ENCODE measurements at places on chromosomes 13 and 19.

DNA sequence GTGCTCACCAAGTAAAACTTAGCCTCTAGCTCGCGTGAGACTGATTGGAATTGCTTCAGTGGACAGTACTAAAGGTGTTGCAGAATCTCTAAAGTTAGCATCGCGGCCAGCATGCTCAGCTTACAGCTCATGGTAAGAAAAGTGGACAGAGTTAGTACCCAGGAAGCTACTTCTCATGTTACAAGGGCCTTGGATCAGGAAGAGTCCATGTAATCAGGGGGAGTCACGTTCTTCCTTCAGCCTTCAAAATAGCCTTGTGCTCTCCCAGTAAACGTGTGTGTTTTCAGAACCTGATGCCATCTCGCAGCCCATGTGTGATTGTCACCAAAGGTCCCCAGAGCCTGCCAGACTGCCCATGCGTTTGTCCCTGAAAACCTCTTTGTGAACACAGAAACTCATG lies 195.8 kb upstream of the RNF113B start:
- DNase-seq = no peak

GRCh38 chr13:60662595-60662994 lies 265.6 kb downstream of the TDRD3 start:
- no peak for DNase-seq

DNA sequence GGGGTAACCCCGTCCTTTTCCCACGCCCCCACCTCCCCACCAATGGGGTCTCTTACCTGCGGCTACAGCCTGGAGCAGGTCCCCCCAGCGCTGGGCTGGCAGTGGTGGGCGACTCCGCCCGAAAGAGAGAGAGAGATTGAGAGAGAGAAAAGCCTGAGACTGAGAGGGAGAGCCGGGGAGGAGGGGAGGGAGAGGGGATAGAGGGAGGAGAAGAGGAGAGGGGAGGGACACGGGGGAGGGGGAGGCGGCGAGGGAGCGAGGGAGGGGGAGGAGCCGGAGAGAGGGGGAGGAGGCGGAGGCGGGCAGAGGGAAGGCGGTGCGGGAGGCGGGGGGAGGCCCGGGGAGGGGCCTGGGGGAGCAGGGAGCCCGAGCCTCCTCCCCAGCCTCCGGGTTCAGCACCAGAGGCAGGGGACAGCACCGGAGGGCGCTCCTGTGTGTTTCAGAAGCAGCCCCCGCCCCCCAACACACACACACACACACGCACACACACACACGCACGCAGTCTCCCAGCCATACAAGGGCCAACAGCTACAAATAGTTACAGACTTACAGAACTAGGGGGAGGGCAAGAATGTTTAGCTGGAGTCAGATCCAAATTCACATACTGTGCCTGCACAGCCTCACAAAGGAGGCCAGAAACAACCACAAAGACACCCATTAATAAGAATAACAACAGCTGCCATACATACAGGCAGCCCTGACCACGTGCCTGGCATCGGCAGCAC lies at the start of gene SLC8A2:
Gene SLC8A2 (minus strand): TSS at position 161 of the 725 bp plus-strand sequence. CDS start 5,490 bp downstream, outside the sequence.
- peak; percentile 89 for DNase-seq

GRCh38 chr19:44003461-44004009 lies 778 bp downstream of the ZNF230 start:
- no peak for DNase-seq

- DNase-seq = no peak
Measured at GRCh38 chr19:9971166-9971897, 35.0 kb upstream of the OLFM2 start.

GRCh38 chr19:46404753-46405468 lies 8.5 kb downstream of the CCDC8 start:
- no peak for DNase-seq

GRCh38 chr19:37309834-37310575 lies 60.9 kb upstream of the ZNF527 start:
- DNase-seq = peak; percentile 37

GRCh38 chr13:40194224-40194806 lies 472.1 kb downstream of the FOXO1 start:
- no peak for DNase-seq

GRCh38 chr13:83007226-83007625 lies 875.0 kb downstream of the SLITRK1 start:
- peak; percentile 8 for DNase-seq

GRCh38 chr13:91661692-91662490 lies 263.5 kb downstream of the GPC5 start:
- no peak for DNase-seq

DNA sequence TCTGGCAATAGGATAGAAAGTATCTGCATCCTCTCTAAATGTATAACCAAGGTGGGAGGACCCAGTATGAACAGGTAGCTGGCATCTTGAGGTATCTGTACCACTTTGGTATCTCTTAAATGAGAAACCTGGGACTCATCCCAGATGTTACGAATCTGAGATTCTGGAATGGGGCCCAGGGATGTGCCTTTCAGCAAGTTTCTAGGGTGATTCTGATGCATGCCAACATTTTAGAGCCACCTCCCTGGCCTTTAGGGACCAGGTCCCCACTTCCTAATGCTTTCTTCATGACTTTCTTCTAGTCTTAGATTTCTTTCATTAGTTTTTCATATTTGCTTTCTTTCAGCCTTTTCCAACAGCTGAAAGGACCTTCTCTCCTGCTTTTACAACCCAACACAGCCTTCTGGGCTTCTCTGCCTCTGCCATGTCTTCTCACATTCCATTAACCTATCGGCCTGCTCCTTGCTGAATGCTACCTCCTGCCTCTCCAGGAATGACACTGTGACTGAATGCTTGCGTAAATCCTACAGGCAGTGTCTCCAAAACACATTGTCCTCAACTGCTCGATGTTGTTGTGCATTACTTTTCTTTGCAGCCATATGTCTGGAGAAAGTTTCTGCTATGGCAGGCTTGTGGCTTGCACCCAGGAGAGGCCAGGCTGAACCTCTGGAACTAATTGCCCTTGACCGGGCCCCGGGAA lies 284.0 kb downstream of the DNAJC15 start:
- DNase-seq = no peak

- DNase-seq = no peak
Measured at GRCh38 chr13:88384542-88384941, 713.4 kb downstream of the SLITRK5 start.

GRCh38 chr13:47908197-47908902 lies 92.7 kb downstream of the SUCLA2 start:
- no peak for DNase-seq

DNA sequence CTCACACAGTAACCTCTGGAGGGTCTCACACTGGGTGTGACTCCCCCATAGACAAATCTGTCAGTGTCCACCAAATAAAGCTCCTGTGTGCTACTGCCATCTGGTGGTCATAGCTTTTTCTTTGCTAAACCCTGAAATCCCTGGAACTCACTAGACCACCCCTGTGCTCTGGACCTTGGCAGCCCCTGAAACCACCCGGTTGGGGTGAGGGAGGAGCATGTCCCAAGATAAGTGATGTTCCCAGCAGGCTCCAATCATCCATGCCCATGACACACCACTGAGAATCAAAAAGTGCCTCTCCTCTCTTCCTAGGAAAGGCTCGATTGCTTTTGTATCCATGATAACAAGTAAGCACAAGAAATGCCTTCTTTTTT lies 6.5 kb upstream of the HSD17B14 start:
- peak; percentile 75 for DNase-seq

DNA sequence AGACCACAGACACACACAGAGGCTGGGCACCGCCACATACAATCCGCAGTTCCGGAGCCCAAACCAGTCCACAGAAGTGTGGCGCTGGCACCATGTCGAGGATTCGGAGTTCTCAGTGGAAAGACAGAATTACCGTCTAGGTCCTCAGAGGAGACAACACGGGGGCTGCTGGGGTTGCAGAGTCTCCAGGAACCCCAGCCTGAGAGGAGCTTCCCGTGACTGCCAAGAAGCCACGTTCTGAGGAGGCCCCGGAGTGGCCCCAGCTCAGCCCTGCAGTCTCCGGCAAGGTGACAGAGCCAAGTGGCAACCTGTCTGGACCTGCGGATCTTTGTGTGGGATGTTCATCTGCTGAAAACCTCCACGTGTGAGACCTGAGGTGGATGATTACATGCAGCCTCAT lies 7.3 kb upstream of the ADPRHL1 start:
- DNase-seq = no peak

DNA sequence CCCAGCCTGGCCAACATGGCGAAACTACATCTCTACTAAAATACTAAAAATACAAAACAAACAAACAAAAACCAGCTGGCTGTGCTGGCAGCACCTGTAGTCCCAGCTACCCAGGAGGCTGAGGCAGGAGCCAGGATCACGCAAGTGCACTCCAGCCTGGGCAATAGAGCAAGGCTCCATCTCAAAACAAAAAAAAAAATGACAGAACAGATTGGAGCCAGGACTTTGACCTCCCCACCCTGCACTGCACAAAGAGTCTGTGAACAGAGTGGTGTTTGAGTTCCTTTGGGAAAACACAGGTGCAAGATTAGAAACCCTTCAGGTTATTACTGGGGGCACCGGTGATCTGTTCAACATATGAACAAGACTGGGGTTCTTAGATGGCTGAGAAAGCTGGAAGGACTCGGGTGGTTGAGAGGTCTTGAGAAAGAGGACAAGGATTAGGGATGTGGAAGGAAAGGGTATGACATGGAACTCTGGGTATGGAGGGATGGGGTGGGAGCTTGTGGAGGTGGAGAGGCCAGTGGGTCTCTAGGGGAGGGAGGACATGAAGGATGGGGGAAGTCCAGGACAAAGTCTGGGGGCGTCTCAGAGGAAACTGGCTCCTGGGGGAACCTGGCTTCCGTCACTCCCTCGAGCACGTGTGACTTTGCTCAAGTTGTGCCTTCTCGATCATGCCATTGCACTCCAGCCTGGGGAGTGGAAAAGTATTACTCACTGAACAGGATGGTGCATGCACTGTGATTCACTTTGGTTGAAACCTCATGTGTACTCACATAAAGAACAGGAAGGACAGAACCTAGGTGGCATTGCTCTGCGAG lies 25.9 kb downstream of the RCN3 start:
- DNase-seq = no peak

DNA sequence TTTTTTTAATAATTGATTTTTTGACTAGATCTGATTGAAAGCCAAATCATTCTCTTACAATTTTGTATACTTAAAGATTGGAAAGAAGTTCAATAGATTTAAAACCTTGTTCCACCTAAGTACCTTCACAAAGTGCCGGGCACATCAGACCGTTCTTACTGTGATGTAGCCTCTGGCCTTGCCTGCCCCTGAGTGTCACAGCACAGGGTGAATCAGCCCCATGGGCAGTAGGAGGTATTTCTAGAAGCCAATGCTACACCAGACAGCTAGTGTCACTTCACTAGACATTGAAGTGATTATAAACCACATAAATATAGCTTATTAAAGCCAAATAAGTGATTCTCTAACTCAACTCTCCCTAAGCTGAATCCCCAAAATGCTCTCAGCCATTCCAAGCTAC lies 131.3 kb downstream of the LACC1 start:
- DNase-seq = no peak

GRCh38 chr13:36979361-36980050 lies 19.6 kb downstream of the ALG5 start:
- no peak for DNase-seq

DNA sequence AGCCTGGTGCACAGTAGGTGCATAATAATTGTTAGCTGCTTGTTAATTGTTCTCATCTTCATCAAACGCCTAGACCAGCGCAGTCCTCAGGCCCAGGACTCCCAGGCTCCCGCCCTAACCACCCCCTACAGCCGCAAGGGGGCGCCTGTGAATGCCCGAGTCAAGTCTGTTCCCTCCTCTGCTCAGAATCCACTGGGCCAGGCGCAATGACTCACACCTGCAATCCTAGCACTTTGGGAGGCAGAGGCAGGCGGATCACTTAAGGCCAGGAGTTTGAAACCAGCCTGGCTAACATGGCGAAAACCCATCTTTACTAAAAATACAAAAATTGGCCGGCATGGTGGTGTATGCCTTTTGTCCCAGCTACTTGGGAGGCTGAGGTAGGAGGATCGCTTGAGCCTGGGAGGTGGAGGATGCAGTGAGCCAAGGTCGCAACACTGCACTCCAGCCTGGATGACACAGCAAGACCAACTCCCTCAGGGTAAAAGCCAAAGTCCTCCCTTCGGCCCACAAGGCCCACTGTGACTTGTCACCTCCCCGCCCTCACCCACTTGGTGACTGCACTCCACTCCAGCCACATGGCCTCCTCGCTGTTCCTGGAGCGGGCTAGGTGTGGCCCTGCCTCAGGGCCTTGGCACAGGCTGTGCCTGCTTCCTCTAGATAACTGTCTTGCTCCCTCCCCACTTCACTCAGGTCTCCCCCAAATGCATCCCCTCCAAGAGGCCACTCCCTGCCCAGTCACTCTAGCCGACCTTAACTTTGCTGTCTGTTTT lies 9.1 kb downstream of the ZNF653 start:
- DNase-seq = peak; percentile 73

DNA sequence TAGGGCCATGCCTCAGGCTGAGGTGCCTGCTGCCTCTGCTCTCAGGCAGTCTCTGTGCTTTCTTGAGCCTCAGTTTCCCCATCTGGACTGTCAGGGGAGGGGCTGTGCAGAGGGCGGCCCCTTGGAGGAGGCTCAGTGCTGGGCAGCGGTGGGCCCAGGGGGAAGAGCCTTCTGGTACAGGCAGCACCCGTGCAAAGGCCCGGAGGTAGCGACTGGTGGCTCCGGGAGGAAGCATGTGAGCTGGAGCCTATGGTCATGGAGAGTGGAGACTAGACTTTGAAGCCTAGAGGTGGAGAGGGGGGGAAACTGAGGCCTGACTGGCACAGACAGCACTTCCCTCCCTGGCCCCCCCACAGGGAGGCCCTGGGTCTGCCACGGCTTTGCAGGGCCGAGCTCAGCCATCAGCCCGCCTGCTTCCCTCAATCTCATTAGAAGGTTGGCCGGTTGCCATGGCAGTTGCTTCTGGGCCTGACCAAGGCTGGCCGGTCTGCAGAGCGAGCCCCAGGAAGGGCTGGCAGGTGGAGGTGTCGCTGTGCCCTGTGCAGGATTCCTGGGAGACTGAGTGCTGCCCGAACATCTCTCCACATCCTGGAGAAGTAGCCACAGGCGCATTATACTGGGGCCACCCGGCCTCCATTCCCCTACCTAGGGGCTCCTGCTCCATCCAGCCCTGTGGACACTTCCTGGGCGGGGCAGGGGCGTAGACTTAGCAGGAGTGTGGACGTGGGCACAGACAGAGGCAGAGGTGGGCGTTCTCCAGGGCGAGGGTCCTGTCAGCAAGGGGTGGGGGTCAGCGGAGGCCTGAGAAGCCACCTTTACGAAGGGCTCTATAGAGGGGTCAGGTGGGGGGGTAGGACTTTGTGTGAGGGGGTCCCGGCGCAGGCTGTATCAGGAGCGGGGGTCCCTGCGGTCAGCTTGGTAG lies 53.2 kb downstream of the CRTC1 start:
- no peak for DNase-seq

- DNase-seq = no peak
Measured at GRCh38 chr13:102586615-102587014, 10.2 kb upstream of the TPP2 start.

DNA sequence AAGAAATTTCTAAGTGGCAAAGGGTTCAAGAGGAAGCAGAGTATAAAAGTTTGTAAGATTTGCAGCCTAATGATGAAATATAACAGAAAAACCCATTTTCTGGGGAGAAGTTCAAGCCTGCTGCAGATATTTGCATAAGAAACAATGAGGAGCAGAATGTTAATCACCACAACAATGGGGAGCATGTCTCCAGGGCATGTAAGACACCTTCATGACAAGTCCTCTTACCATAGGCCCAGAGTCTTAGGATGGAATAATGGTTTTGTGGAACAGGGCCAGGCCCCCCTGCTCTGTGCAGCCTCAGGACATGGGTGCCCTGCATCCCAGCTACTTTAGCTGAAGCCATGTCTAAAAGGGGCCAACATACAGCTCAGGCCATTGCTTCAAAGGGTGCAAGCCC lies 809.0 kb upstream of the SLITRK5 start:
- no peak for DNase-seq

All from hematopoietic multipotent progenitor cell (in vitro differentiated cells).